Neural progenitor cell (in vitro differentiated cells): ENCODE measurements at places on chromosomes 5 and 9. TPM values are rescaled to one million over a fixed set of nuclear protein-coding genes. Genes with fewer than 3 reads are reported as not detected.
A peak's percentile ranks its signal among the peaks of the same experiment; 100 is the strongest.

GRCh38 chr5:123805300-123805699 is 293.3 kb downstream of the CSNK1G3 start:
- no peak for DNase-seq

DNA sequence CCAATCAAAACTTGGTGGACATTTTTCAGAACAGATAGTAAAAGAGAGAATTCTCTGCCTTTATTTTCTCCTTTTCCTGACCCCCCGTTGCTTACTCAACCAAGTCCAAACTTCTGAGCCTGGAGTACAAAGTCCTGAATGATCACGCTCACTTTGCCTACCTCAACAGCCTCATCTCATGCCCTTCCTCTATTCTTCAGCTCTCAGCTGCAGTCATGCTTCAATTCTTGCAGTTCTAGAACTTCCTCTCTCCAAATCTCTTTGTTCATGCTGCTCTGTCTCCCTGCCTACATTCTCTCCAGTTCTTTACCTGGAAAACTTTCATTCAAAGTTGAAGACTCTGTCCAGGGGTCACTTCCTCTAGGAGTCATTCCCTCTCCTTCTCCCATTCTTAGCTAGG is 398.5 kb upstream of the SLC24A2 start:
- DNase-seq, result no peak

- DNase-seq, result peak; percentile 39
These were observed 5.6 kb downstream of the STK32A start for GRCh38 chr5:147240266-147240985.

DNA sequence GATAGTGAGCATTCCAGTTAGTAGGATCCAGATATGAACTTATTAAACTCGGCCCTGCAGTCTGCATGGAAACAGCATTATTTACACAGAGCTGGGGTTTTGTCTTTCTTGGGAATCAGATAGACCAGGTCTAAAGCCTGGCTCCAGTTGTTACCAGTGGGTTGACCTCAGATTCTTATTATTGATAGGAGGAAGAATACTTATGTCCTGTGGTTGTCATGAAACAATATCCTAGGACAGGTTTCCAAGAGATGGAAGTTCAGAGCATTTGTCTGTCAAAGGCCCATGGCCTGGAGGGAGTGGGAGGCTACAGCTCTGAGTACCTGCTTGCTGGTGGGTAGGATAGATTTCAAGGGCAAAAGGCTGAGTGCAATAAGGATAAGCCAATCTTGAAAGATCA is 129.2 kb downstream of the BOD1 start:
- DNase-seq, result no peak

C8G gene
- not detected in 2 replicates for total RNA-seq
